ENCODE measurements at places on chromosomes 4 and X.

DNA sequence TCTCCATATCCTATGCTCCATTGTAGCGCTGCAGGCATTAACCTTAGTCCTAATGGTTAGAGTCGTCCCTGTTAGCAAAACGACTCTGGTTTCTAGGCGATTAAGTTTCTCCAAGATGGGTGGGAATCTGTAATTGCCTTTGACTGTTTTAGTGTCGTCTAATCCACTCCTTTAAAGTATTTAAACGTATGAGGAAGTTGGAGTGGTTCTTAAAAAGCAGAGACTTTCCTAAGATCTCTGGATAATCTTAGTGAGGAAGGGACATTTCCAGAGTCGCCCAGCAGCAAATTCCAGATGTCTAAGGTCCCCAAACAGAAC is 285 bp downstream of the MRPS18C start:
- no peak for DNase-seq

GRCh38 chr4:176920694-176921093 is 128.0 kb upstream of the VEGFC start:
- no peak for DNase-seq

DNA sequence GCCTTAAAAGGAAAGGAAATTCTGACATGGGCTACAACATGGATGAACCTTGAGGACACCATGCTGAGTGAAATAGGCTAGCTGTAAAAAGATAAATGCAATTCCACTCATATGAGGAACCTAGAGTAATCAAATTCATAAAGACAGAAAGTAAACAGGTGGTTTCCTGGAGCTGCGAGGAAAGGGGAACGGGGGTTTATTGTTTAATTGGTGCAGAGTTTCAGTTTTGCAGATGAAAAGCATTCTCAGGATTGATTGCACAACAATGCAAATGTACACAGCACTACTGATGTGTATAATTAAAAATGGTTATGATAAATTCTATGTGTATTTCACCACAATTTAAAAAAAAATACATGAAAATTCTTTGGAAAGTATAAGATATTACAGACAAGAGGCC is 24.0 kb downstream of the PLRG1 start:
- no peak for DNase-seq

DNA sequence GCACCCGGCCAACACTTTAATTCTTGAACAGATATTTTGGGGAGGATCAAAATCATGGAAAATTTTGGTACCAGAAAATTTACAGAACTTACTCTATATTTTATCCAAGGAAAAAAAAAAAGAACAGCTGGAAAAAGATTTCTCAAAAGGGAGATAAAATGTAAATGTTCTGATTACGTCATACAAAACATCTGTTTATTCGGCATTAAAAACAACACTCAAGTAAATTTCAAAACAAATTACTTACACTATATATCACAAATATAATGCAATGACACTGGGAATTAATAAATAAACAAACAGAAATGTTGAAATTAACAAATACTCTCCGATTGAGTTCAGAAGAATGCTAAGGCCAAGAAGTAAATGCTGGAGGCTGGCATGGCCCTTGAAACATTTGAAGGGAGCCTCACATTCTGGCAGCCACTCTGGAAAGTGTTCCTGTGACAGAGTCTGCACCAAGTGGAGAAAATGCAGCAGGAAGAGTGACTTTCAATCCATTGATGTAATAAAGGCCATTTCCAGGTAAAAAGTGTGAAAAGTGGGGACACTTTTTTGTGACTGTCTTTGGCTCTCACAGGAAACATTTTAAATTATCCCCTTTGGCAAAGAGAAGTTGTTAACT is 486.0 kb upstream of the CTSO start:
- DNase-seq, result no peak

Data from dorsolateral prefrontal cortex (tissue), 122 donors.